ENCODE measurements at places on chromosomes 3 and 15.
A peak's percentile ranks its signal among the peaks of the same experiment; 100 is the strongest.

DNA sequence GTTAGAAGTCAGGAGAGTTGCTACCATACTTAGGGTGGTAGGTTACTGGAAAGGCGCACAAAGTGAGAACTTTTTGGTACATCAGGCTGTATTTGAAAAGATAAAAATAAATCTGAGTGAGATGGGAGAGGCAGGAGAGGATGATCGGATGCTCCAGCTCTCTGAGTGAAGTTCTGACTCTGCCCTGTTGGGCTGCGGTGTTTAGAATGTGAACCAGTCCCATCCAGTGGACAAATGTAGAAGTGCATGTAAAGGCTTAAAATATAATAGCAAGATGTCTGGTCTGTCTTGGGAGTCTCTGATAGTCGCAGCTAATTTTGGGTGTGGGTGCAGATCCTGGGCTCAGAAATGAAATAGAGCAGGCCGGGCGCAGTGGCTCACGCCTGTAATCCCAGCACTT lies 30.4 kb downstream of the ACKR2 start:
- peak; percentile 57 for DNase-seq

DNA sequence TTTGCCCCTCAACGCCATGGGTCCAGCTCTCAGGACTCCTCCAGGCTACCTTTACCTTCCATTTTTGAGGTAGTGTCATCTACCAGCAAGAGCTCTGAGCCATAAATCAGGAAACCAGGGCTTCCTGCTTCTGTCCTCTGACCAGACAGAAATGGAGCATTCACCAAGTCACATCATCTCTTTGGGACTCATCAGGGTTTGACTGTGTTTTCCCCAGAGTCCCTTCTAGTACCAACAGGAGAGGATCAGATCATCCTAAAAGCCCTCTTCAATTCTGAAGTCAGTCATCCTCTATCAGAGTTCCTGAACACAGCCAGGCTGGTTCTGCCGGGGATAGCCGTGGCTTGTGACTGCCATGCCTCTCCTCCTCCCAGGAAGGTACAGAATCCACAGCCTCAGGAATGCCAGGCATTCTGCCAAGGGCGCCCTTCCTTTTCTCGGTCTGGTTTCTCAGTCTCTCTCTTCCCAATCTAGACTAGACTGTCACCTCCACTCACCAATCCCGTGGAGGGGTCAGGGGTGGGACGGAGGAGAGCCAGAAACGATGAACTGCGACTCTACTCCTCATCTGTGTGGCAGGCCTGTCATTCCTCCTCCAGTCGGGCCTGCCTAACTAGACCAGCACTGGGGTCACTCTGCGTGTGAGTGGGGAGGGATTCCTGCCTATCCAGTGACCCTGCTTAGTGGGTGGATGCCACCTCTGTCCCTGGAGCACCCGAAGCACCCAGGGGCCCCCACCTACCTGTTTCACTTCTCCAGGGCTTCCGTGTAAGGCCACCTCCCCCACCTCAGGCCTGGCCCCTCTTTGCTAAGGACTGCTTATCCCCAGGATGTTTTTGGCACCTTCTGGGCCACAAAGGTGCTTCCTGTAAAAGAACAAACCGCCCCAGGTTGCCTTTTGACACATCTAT lies 30.9 kb downstream of the CCNL1 start:
- peak; percentile 76 for DNase-seq

DNA sequence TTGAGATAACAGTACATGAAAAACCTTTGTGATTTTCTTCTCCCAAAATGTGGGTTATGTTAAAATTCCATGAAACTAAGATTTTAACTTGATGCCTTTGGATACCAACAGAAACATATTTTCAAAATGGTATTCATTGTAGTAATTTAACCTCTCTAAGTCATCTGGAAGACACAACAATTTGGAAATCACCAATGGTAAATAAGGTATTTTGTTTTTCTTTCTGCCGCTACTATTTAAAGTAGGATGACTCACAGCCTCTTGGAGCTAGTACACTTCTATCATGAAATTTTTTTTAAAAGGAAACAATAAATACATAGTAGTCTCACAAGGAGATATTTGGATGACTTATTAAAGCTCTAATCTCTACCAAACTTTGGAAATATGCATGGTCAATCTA lies 291.6 kb upstream of the VEPH1 start:
- DNase-seq = no peak

DNA sequence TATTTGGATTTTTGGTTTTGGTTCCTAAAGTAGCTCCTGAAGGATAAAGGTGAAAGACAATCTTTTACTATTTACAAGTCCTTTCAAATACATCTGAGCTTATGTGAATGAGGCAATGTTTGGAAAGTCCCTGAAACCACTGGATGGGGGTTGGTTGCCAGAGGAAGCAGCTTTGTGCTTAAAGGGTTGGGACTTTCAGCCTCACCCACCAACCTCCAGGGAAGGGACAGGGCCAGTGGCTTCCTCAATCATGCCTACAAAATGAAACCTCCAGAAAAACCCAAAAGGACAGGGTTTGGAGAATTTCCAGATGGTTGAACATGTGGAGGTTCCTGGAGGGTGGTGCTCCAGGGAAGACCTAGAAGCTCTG lies 20.9 kb upstream of the ABHD17C start:
- DNase-seq = no peak

GRCh38 chr3:144521131-144521530 lies 549.5 kb downstream of the DIPK2A start:
- DNase-seq = no peak

- no peak for DNase-seq
Measured at GRCh38 chr15:66591322-66591862, 25.6 kb upstream of the LCTL start.
